ENCODE measurements at places on chromosomes 12 and 14.

DNA sequence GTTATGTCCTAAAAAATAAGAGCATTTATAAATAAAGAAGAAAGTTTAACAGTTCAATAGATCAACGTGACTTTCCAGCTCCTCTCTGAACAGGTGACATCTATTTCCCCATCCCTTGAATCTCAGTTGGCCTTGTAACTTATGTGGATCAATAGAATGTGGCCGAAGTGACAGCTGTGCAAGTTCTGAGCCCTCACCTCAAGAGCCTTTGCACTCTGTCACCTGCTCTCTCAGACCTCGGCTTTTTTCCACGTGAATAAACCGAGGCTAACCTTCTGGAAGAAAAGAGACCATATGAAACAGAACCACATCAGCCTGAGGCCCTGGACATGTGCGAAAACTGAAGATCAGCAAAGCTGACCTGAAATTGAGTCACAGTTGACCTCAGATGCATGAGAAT lies 253.0 kb downstream of the DAD1 start:
- no peak for DNase-seq

DNA sequence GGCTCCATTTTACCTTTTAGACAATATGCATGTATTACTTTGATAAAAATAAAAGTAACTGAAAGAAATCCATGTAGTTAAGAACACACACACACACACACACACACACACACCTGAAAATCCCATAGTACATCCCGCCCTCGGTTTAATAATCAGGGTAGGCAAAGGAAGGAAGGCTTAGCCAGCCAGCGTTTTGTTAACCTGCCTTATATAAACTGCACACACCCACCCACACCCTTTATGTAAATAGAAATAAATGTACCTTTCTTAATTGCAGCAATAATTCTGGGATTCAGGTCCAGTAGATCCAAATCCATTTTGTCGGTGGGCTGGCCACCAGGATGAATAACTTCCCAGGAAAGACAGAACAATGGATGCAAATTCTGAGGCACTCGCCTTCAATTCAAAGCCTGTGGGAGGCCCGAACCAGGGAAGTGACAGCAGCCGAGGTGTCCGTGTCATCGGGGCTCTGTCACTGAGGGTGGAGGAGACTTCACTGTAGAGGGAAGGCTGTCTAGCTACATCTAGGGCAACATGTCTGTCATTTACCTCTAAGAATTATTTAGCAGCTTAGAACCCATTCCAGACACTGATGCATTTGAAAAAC lies 4.4 kb downstream of the XRCC3 start:
- no peak for DNase-seq

DNA sequence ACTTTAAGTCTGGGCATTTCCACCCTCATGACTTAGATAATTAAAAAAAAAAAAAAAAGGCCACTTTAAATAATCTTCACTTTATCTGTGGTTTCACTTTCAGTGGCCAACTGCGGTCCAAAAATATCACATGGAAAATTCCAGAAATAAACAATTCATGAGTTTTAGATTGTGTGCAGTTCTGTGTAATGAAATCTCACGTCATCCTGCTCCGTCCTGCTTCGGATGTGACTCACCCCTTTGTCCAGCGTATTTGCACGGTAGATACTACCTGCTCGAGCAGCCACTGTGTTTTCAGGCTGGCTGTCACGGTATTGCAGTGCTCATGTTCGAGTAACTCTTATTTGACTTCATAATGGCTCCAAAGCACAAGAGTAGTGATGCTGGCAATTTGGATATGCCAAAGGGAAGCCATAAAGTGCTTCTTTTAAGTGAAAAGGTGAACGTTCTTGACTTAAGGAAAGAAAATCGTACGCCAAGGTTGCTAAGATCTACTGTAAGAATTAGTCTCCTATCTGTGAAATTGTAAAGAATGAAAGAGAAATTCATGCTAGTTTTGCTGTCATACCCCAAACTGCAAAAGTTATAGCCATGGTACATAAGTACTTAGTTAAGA lies 2.4 kb downstream of the E2F7 start:
- no peak for DNase-seq

DNA sequence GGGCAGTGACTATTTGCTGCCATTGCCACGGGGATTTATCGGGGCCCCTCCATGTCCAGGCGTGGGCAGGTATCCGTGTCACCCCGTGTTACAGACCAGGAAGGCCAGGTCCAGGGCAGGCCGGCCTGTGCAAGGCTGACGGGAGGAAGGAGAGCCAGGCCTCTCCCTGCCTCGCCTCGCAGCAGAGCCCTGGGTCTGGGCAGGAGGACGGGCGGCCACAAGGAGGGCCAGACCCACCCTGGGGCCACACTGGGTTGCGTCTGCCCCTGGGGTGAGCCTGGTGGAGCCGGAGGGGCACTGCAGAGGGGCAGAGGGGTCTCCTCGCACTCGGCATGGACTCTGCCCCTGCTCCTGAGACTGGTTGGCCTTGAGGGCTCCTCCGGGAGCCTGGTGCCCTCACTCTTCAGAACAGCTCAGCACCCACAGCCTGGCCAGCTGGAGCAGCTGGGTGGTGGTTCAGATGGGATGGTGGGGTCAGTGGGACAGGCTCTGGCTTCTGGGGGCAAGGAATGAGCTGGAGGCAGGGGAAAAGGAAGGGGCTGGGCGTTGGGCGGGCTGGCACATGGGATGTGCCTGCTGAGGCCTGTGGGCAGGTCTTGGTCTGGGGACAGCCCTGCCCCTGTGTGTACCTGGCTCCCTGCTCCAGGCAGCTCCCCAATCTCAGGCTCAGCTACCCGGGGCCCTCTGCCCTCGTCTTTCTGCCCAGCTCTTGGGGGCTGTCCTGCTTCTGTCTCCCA lies 53.9 kb downstream of the KIF26A start:
- no peak for DNase-seq

DNA sequence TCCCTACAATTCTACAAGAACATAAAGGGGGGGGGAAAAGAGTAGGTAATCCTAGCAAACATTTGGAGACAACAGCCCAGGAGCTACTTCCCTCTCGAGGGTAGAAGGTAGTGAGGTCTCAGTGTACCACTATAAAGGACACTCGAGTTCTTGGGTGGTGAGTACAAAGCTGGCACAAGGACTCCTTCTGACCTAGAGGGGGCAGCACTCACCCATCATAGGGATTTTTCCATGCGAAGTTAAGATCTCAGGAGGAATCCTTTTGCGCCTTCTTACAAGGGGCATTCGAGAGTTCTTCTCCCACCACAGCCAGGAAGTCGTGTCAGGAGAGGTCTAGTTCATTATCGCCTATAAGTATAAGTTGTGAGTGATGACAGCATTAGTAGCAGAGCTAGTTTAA lies 200.2 kb upstream of the RBM19 start:
- no peak for DNase-seq

DNA sequence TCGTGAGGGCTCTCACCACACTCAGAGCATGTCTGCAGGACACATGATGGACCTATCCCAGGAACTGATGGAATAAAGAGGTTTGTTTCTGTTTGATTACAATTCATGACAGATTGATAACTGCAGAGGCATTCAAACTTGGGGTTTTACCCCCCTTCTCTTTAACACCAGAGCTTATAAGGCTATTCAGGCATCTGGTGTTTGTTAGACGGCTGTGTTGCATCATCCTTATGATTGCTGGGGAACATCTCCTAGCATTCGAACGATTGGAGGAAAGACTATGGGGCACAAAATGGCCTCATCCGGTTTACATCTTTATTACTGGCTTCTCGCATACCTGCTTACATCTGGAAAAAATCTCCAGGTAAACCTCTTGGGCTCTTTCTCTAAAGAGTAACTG lies 191.8 kb downstream of the MSRB3 start:
- no peak for DNase-seq

DNA sequence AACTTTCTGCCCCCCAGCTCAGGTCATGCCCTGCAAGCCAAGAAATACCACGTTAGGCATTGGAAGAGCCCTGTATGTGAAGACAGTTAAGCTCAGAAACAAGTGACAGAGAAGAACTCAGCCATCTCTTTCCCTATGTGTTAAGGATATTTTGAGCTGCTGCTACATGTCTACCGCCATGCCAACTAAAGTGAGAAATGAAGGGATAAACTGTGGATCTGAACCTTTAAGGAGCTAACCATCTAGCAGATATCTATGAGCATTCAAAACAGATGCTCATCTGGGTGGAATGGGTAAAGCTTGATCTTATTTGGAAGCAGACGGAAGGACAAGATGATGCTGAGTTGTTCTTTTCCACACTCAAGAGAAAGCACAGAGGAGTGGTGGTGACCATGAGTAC lies 250.7 kb downstream of the NTF3 start:
- DNase-seq: no peak

DNA sequence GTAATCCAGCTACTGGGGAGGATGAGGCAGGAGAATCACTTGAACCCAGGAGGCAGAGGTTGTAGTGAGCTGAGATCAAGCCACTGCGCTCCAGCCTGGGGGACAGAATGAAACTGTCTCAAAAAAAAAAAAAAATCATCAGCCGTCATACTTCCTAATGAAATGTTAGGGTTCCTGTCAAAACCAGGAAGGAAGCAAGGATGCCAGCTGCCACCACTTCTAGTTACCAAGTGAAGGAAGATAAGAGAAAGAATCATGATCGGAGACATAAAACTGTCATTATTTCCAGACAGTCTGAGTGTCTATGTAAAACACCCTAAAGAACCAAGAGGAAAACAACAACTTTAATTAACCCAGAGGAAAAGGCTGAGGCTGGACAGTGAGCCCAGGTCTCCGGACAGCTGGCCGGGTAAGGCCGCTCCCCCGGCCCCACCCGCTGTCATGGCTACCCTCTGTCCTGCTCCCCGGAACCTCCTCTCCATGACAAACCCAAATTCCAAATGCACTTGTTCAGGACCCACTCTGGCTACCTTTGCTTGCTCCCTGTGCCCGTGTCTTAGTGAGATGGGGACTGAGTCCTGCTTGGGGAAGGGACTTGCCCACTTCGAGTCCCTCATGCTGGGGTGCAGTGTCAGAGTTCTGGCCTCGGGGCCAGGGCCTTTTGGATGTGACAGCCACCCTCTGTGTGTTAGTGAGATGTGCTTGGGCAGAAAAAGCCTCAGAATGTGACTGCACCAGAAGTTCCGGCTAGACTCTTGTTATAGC lies 29.0 kb downstream of the SLC6A12 start:
- no peak for DNase-seq

DNA sequence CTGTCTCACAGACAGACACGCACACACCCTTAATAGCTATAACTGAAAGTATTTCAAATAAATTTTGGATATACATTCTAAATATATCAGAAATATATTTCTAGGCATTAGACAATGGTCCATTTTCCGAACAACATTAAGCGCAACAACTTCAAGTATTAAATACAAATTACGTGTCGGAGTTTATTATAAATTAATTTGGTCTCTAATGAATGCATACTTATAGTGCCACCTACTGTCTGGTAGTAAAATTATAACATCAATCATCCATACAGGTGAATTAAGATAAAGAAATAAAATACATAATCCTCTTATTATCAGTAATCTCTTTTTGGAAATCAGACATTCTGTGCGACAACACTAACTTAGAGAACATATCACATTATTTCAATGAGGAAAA lies 27.2 kb upstream of the CMAS start:
- DNase-seq: no peak

DNA sequence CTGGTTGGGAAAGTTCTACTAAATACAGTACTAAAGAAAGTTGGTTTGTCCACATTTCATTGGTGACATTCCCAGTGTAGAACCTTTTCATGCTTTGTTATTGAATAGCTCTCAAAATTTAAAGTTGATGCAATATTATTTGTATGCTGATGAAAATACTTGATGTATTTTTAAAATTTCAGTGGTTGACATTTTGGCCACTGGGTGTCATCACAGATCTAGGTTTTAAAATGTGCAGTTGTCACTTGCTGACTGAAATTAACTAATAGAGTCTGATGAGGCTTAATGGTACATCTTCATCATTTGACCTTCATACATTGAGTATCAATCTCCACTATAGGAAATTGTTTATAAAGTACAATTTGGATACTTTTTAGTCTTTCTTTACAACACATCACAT lies 37.1 kb downstream of the CMAS start:
- no peak for DNase-seq

DNA sequence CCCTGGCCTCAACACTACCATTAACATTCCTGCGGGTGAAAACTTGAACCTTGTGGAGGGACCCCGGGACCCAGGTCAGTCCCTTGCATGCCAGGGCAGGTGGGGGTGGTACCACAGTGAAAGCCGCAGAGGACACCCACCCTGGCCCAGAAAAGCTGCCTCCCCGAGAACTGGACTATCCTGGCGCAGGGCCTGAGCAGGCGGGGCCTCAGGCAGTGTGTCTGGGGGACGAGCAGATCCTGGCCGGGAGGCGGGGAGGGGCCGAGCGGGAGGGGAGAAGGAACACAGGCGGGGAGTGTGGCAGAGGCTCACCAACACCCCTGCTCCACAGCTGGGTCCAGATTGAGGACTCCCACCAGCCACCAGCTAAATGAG lies 10.0 kb downstream of the AHNAK2 start:
- no peak for DNase-seq

- DNase-seq: no peak
These were observed 251.1 kb downstream of the C12orf50 start for GRCh38 chr12:87778065-87778464.

DNA sequence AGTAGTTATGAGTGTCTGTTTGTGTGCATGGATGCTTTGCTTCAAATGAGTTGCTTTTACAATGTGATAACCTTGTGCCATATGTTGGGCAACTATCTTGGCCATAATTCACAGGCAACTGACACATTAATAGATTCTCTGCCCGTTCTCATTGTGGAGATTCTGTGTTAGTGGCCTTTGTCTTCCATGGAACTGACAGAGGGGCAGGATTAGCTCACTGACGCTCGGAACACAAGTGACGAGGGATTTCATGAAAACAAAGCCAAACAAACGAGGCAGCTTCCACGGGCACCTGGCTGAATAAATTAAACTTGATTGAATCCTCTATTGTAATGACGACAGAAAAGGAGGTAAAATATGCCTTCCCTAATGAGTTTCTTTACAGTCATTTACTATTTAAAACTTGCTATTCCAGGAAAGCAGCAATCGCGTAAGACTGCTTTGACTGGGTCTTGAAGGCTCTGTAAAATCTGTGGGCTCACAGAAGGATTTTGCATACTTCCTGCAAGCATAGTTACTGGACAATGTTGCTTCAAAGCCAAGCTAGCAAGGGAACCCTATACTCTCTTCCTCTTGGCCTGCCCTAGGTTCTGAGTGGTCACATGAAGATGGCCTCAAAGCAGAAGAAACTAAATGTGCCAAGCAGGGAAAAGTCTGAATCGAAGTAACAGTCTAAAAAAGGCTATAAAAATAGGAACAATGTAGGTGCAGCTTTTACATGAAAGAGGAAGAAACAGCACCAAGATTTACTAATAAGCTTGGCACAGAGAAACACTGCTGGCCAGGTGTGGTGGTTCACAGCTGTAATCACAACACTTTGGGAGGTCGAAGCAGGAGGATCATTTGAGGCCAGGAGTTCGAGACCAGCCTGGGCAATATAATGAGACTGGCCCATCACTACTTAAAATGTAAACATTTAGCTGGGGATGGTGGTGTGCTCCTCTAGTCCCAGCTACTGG lies 28.1 kb upstream of the SINHCAF start:
- DNase-seq: no peak

DNA sequence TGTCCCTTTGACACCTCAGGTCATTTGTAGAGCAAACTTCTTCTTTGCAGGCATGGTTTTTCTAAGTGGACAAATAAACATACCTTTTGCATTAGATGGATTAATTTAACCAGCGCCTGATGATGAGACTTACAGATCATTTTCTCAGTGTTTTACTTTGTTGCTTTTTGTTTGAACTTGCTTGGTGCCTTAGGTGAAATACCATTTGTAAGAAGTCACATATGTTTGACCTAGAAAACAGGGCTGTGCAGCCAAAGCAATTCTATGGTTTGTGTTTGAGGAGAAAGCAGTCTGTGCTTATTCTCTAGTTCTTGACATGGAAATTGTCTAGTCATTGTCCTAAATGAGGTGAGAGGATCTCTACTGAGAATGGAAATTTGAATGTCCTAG lies 111.1 kb downstream of the DIP2B start:
- no peak for DNase-seq
